ENCODE measurements at places on chromosomes 16 and 17. TPM values are rescaled to one million over a fixed set of nuclear protein-coding genes. Genes with fewer than 3 reads are reported as not detected.

DNA sequence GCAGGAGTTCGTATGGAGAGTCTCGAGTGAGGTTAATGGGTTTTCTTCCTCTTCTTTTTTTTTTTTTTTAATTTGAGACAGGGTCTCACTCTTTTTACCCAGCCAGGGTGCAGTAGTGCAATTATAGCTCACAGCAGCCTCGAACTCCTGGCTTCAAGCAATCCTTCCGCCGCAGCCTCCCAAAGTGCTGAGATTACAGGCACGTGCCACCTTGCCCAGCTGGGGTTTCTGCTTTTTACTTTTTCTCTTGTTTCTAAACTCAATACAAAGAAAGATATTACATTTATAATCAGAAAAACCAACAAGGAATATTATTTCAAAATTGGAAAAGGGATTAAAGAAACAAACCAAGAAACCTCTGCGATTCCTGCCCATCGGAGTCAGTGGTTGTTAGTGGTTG is 175.9 kb downstream of the SEC14L1 start:
- H3K4me1 ChIP-seq, result peaks cover 40% of the 10 kb centered on the region
- no peak overlapping the region for H3K4me3 ChIP-seq
- no peaks in the 10 kb centered on the region for H3K36me3 ChIP-seq
- H3K27me3 ChIP-seq, result no peaks in the 10 kb centered on the region
- peak; percentile 4 for DNase-seq
- H3K27ac ChIP-seq, result peak overlapping the region; percentile 28

DNA sequence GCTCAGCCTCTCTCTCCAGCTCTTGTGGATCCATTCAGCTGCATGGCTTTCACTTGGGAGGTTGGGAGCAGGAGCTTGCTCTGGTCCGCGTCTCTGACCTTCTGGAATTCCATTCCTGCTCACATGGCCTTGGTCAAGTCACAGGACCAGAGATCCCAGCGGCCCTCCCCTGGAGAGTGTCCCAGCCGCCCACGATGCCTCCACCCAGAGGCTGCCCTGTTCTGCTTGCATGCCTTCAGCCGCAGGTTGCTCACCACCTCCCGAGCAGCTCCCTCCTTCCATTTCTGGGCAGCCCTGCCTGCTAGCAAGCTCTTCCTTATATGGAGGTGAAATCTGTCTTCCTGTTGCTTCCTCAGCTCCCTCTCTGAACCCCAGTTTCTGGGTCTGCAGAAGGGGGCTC is 32.6 kb downstream of the RAI1 start:
- no peaks in the 10 kb centered on the region for H3K36me3 ChIP-seq
- peaks cover 31% of the 10 kb centered on the region for H3K4me1 ChIP-seq
- DNase-seq, result no peak
- peak overlapping the region; percentile 77 for H3K27ac ChIP-seq
- no peak overlapping the region for H3K4me3 ChIP-seq
- H3K27me3 ChIP-seq, result no peaks in the 10 kb centered on the region

- no peaks in the 10 kb centered on the region for H3K27me3 ChIP-seq
- H3K4me3 ChIP-seq, result no peak overlapping the region
- no peaks in the 10 kb centered on the region for H3K4me1 ChIP-seq
These were observed 21.5 kb downstream of the ABCA10 start for GRCh38 chr17:69207151-69207550.

- peak overlapping the region; percentile 81 for H3K27ac ChIP-seq
- H3K36me3 ChIP-seq, result no peaks in the 10 kb centered on the region
- DNase-seq, result peak; percentile 77
- H3K27me3 ChIP-seq, result no peaks in the 10 kb centered on the region
These were observed 310.0 kb downstream of the SOX9 start for GRCh38 chr17:72430611-72431432.

DNA sequence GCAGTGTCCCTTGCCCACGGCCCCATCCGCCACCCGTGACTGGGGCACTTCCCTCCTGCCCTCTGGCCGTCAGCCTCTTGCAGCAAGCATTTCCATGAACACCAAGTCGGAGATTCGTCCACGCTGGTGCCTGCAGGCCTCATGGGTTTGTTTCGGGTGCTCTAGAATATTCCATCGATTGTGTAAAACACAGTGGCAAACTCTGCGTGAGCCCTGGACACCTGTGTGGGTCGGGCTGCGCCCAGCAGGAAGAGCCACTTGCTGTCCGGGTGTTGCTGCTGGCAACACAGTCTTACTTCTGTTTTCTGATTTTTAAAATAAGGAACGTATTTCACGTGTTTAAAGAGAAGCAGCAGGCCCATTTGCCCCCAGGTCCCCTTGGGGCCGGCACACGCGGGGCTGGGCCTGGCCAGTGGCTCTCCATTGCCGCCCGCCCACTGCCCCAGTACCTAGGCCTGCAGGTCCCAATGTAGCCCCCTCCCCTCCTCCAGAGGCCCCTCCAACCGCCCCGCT is 10.0 kb downstream of the CYBC1 start:
- H3K4me1 ChIP-seq, result no peaks in the 10 kb centered on the region
- H3K4me3 ChIP-seq, result no peak overlapping the region
- H3K27me3 ChIP-seq, result no peaks in the 10 kb centered on the region

- no peak overlapping the region for H3K4me3 ChIP-seq
- peak overlapping the region; percentile 71 for H3K27ac ChIP-seq
- H3K4me1 ChIP-seq, result peaks cover 39% of the 10 kb centered on the region
- H3K36me3 ChIP-seq, result peaks cover 3% of the 10 kb centered on the region
- no peaks in the 10 kb centered on the region for H3K27me3 ChIP-seq
These were observed 29.9 kb downstream of the YPEL2 start for GRCh38 chr17:59361386-59361785.

GRCh38 chr16:67667453-67667816 is 821 bp downstream of the C16orf86 start:
- H3K27ac ChIP-seq, result peak overlapping the region; percentile 95
- no peaks in the 10 kb centered on the region for H3K36me3 ChIP-seq
- H3K4me3 ChIP-seq, result peak overlapping the region; percentile 77
- DNase-seq, result no peak

DNA sequence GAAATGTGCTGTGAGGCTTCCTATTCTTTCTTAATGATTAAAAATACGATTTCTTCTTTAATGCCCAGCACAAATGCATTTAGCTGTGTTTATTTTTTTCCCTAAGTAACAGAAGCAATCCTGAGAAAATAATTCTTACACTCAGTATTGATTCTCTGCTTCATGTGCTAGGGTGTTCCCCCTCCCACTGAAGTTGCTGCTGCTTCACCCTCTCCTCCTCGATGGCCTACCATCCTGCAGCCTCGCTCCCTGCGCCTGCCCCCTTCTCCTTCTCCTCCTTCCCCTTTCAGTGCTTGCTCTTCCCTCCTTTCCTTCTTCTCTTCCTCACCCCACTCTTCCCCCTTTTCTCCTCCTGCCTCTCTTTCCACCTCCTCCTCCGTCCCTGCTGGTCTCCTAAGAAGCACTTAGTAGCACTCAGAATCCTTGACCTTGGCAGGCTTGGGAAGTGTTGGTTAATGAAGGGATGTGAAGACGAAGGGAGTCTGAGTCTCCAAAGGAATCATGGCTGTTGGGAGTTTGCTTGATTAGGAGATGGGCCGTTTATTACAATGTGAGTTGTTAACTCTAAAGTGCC is 119.7 kb downstream of the RPTOR start:
- peak overlapping the region; percentile 63 for H3K27ac ChIP-seq
- H3K27me3 ChIP-seq, result no peaks in the 10 kb centered on the region
- no peak overlapping the region for H3K4me3 ChIP-seq
- no peaks in the 10 kb centered on the region for H3K36me3 ChIP-seq

- no peak overlapping the region for H3K4me3 ChIP-seq
- H3K4me1 ChIP-seq, result no peaks in the 10 kb centered on the region
- H3K27ac ChIP-seq, result no peak overlapping the region
- H3K36me3 ChIP-seq, result no peaks in the 10 kb centered on the region
These were observed 228.7 kb downstream of the SOX9 start for GRCh38 chr17:72349491-72349995.

DNA sequence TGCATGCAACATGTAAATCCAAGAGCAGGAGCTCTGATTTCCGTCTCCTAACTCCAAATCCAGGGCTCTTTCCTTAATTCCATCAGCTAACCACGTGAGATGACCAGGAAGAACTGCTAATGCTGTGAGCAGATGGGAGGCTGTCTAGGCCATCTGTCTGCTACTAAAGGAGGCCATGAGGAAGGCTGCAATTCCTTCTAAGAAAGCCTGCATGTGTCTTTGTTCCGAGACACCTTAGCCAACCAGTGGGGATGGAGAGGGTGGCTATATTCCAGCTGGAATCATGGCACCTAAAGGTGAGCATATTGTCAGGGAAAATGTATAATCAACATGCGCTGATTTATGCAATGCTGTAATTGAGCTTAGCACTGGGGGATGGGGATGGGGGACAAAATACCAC is 267.2 kb upstream of the CDH5 start:
- no peak overlapping the region for H3K4me3 ChIP-seq
- H3K27me3 ChIP-seq, result no peaks in the 10 kb centered on the region

DNA sequence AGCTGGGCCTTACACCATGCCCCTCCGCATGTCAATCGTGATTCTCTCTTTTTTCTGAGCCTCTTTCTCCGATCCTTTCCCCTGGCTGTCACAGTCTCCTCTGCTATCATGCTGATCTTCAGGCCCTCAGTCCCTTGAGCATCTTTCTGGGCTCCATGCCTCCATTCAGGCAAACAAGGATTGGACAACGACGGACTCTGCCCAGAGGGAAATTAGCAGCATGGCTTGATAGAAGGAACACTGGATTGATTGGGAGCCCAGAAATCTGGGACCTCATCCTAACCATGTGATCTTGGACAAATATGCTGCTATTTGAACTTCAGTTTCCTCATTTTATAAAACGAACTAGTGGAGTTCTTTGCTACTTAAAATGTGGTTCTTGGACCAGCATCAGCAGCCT is 19.6 kb upstream of the PHF12 start:
- no peaks in the 10 kb centered on the region for H3K27me3 ChIP-seq
- no peak overlapping the region for H3K4me3 ChIP-seq
- H3K27ac ChIP-seq, result no peak overlapping the region
- no peaks in the 10 kb centered on the region for H3K36me3 ChIP-seq
- no peaks in the 10 kb centered on the region for H3K4me1 ChIP-seq

GRCh38 chr17:74754832-74755231 is 6.4 kb downstream of the NHERF1 start:
- no peak overlapping the region for H3K27ac ChIP-seq
- no peak for DNase-seq

- no peak for DNase-seq
- H3K4me3 ChIP-seq, result no peak overlapping the region
- no peaks in the 10 kb centered on the region for H3K4me1 ChIP-seq
- no peak overlapping the region for H3K27ac ChIP-seq
- H3K36me3 ChIP-seq, result no peaks in the 10 kb centered on the region
These were observed 14.3 kb upstream of the SCIMP start for GRCh38 chr17:5248821-5249479.

DNA sequence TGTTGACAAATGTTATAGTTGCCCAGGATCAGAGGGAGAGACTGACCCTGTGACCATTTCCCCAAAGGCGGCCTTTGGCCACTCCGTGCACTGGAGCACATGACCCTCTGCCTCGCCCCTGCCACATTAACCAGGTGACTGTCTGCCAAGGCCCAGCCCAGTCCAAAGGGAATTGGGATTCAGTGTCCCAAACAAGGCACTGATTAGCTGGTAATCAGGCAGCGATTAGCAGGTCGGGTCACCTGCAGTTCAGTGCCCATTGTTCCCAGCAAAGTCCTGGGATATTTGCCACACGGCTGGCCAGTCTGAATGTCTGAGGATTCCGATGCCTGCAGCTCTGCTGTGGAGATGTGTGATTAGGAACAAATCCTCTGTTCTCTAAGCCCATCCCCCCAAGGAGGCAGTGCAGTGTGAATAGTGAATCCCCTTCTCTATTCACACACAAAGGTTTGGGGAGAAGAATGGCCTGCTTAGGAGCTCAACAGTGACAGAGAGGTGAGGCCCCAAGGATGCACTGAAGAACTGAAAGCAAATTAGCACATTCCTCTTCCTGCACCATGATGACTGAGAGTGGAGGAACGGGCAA is 123.1 kb upstream of the MAF start:
- H3K36me3 ChIP-seq, result no peaks in the 10 kb centered on the region
- DNase-seq, result peak; percentile 33
- H3K27ac ChIP-seq, result no peak overlapping the region
- H3K4me3 ChIP-seq, result no peak overlapping the region

- DNase-seq, result no peak
- H3K4me3 ChIP-seq, result no peak overlapping the region
- no peaks in the 10 kb centered on the region for H3K36me3 ChIP-seq
- no peak overlapping the region for H3K27ac ChIP-seq
These were observed 30.3 kb downstream of the CDK5RAP3 start for GRCh38 chr17:48001197-48001596.

DNA sequence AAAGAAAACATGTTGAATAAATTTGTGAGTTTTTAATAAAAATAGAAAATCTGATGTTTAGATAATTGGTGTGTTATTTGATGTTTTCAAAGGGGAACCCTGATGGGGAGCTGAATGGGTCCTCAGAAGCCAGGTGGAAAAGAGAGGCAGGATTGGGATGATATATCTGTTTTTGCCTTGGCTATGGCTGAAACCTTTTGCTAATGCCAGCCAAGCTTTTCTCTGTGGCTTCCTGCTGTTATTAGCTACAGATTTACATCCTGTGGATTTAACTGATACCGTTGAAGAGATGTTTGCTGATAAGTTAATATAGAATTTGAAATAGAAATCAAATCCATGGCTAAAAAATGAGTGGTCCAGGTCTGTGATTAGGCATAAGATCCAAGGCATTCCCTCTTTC is 4.2 kb upstream of the AATF start:
- peaks cover 4% of the 10 kb centered on the region for H3K4me1 ChIP-seq
- H3K27ac ChIP-seq, result no peak overlapping the region
- H3K36me3 ChIP-seq, result no peaks in the 10 kb centered on the region
- H3K4me3 ChIP-seq, result no peak overlapping the region
- H3K27me3 ChIP-seq, result peaks cover 84% of the 10 kb centered on the region
- DNase-seq, result no peak

DNA sequence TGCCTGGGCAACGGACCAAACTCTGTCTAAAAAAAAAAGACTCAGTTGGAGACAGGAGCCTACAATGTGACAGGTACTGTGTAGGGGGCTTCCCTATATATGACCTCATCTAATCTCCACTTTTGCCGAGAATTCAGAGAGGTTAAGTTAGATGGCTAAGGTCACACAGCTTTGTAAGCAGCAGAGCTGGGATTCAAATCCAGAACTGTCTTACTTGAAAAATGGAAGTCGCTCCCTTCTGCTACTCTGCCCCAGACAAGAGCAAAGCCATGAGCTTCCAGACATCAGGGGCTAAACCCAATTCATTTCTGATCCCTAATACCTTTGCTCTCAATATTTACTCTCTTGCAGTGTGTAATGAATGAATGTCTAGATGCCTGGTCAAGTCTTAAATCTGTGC is 41.5 kb upstream of the ABCC12 start:
- no peak overlapping the region for H3K27ac ChIP-seq
- H3K27me3 ChIP-seq, result no peaks in the 10 kb centered on the region
- H3K36me3 ChIP-seq, result no peaks in the 10 kb centered on the region
- no peak overlapping the region for H3K4me3 ChIP-seq

Gene VMO1
- total RNA-seq, result 5.2 TPM

Gene CACNG4
- 1.9 TPM for total RNA-seq

Gene ZNF174
- 14.8 TPM for total RNA-seq

Gene NPIPA5
- total RNA-seq, result not detected

Gene HOXB1
- not detected for total RNA-seq

Gene TMEM238L
- total RNA-seq, result 34.4 TPM

Gene CTNS
- total RNA-seq, result 25.7 TPM

Gene MT4
- not detected for total RNA-seq

Gene SEZ6
- total RNA-seq, result 0.14 TPM

Gene CNTNAP1
- total RNA-seq, result 15.1 TPM

Gene FLYWCH2
- total RNA-seq, result 63.1 TPM

Gene SEPHS2
- 86.7 TPM for total RNA-seq
